Cardiac atrium fibroblast (primary cell): ENCODE measurements at places on chromosomes 12 and 14. TPM values are rescaled to one million over a fixed set of nuclear protein-coding genes. Genes with fewer than 3 reads are reported as not detected.

The PSME1 gene
- total RNA-seq: 151 and 174 TPM in 2 replicates

The ZC2HC1C gene
- not detected in 2 replicates for total RNA-seq

The MIP gene
- not detected in 2 replicates for total RNA-seq

The TAMALIN gene
- total RNA-seq: 6.8 and 20.4 TPM in 2 replicates

The FOXM1 gene
- total RNA-seq: 11.7 and 18.8 TPM in 2 replicates

The TOMM20L gene
- not detected in 2 replicates for total RNA-seq
